Mesenteric fat pad (tissue), 1 donor: ENCODE measurements at places on chromosomes 12 and 14. TPM values are rescaled to one million over a fixed set of nuclear protein-coding genes. Genes with fewer than 3 reads are reported as not detected.

DNA sequence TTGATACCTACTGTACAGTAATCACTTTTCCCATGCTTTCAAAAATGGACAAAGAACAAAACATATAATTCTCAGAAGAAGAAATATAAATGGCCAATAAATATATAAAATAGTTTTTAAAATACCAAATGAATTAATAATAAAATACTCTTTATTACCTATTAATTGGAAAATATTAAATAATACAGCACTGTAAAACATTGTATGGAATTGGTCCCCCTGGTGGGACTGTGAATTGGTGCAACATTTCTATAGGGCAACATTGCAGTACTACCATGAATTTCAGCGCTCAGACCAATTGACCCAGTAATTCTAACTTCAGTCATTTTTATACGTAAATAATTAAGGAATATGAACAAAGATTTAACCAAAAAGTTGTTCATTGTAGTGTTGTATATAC is 162.6 kb downstream of the PELI2 start:
- no peak for DNase-seq

The NPAS3 gene
- 3.6 TPM for total RNA-seq

DNA sequence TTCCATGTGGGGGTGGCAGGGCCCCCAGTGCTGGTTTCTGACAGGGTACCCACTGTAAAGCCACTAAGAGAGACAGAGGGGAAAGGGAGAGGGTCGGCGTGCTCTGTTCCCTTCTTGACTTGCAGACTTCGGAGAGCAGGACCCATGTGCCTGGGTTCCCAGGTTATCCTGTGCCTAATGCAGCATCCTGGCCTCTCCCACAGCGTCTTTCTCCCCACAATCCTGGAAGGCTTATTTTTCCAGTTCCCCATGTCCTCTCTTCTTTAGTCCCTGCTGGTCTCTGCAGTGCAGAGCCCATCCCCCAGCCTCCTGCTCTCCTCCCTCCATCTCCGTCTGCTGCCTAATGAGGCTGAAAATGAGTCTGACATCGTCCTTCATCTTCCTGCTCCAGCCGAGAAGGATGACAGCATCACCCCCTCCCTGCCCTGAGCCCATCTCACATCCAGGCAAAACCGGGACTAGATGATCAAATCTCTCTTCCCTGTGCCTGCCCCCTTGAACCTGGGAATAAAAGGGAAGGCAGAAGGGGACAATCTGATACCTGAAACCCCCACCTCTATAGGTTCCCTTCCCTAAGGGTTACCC is 15.1 kb downstream of the CALCOCO1 start:
- DNase-seq, result no peak

The PTCSC3 gene
- total RNA-seq, result not detected

The DCN gene
- 1,241 TPM for total RNA-seq

- DNase-seq, result no peak
Observed at GRCh38 chr14:55301437-55302121, 30.4 kb downstream of the FBXO34 start.

The EXOC3L4 gene
- 2.0 TPM for total RNA-seq

The PLCZ1 gene
- total RNA-seq, result not detected

The DAO gene
- not detected for total RNA-seq

The ACSM4 gene
- not detected for total RNA-seq

DNA sequence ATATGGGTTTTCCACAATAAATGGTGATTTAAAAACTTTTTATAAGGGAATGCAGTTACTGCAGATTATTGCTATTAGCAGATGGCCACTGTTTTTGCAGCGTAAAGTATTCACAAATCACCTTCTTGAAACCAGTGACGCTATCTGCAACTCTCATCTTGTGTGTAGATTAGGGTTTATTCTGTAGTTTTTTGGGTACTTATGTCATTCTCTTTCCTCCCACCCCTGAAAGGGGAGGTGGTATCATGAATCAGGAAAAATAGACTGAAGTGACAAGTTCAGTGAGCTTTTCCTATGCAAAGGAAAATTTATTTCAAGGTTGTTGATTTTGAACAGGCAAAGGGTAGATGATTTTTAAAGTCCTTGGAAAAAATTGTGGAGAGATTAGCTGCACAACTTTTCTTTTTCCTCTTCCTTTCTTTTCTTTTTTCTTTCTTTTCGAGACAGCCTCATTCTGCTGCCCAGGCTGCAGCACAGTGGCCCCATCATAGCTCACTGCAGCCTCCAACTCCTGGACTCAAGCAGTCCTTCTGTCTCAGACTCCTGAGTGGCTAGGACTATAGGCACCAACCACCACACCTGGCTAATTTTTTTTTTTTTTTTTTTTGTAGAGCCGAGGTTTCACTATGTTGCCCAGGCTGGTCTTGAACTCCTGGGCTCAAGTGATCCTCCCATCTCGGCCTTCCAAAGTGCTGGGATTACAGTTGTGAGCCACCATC is 1.6 kb downstream of the FRS2 start:
- DNase-seq, result no peak

DNA sequence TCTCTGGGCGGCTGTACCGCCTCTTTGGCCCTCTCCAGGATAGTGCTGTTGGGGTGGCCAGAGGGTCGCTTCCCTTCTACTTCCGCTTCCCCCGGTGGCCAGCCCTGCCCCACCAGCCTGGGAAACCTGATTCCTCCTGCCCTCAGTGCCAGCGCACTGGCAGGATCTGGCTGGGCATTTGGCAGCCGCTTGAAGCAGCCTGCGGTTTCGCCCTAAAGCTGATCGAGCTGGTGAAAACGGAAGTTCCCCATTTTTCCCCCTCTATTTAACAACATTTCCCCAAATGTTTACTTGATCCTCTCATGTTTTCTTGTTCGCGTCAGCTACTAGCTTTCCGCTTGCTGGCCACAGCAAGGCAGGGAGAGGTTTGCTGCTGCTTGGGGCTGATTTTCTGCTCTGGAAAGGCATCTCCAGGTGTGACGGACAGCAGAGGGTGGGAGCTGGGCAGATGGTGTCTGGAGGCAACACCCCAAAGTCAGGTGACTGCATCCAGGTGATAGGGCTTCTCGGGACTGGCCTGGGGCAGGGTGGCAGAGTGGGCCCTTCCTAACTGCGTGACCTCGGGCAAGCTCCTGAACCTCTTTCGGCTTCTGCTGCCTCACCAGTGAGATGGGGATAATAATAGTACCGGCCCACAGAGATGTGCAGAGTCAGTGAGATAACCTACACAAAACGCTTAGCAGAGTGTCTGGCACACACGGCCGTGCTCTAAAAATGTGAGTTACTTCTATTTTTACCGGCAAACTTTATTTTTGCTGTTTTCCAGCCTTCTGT is 53.1 kb downstream of the TSPAN9 start:
- no peak for DNase-seq

DNA sequence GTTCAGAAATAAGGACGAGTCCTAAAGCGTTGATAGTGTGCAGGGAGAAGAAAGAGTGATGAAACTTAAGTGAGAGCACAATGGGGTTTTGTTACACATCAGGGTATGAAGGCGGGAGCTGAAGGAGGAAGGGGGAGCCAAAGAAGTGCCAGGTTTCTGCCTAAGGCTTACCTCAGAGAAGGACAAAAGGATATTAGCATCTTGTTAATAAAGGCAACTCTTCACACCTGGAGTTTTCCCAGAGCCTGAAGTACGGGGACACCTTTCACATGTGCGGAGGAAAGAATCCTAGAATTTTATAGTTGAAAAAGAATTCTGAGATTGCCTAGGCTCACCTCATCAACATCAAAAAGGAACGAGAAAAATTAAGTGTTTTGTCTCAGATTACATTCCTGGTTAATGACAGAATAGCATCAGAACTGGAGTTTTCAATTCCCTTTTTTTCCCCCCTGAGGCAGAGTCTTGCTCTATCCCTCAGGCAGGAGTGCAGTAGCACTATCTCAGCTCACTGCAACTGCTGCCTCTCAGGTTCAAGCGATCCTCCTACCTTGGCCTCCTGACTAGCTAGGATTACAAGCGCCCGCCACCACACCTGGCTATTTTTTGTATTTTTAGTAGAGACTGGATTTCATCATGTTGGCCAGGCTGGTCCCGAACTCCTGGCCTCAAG is 2.2 kb upstream of the SAV1 start:
- no peak for DNase-seq

DNA sequence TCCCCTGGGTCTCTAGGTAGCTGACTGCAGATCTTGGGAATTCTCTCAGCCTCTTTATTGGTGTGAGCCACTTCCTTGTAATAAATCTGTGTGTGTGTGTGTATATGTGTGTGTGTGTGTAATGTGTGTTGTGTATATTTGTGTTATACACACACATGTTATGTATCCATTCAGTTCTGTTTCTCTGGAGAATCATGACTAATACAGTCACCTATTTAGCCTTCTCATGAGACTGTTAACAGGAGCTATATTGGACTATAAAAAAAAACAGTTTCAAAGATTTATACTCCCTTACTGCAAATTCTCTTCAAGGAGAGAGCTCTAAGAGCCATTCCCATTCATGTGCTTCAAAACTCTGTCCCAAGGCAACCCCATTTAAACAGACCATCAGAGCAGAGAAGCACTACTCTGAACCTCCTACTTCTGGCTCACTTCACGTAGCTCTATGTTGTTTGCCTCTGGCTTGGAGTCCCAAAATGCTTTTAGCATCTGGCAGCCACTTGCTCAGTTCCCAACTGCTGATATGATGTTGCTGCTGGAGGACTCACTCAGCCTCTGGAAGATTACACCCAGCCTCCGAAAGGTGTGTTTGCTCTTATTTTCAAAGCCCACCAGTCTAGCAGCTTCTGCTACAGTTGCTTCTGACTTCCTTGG is 48.7 kb upstream of the KITLG start:
- no peak for DNase-seq

- DNase-seq, result no peak
Observed at GRCh38 chr14:105483300-105484068, 3.2 kb upstream of the CRIP1 start.

DNA sequence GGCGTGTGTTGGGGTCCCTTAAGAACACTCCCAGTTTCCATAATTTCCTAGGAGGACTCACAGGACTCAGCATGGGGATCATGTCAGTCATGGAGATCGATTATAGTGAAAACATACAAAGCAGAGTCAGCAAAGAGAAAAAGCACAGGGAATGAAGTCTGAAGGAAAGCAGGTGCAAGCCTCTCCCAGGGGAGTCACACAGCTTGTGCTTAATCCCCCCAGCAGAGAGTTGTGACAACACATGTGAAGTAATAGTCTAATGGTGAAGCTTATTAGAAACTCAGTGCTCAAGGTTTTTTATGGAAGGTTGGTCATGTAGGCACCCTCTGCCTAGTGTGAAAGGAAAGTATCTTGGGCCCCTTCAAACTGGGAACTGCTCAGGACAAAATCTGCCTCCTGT is 149.0 kb upstream of the SEL1L start:
- no peak for DNase-seq

- DNase-seq, result no peak
Observed at GRCh38 chr12:114770323-114770722, 86.3 kb upstream of the TBX3 start.

The FIGNL2 gene
- total RNA-seq, result 1.3 TPM

DNA sequence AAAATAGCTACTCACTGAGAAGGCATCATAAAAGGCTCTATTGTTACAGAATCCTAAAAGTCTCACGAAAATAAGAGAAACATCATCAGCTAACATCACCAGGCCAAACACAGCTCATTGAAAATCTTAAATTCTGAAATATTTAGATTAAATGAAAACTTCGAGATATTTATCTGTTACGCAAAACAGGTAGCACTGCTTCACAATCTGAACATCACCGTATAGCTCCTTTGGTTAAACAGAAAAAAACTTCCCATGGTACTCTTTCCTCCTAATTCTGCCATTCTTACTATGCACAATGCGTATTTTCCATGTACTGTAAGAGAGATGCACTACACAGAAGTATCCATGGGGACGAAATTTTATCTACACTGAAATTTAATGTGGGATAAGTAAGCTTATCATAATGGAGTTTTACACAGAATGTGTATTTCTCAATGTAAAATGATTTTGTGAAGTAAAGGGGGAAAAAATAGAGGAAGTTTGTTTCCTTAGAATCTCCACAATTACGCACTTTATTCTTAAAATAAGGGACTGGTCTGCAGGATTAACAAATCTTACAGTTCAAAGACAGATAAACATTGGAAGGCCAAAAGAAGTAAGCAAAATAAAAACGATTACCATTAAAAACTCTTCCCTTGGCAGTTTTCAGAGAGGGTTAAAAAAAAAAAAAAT is 1.9 kb downstream of the SGPP1 start:
- DNase-seq, result no peak

The ISM2 gene
- total RNA-seq, result not detected

The RIMBP2 gene
- total RNA-seq, result 1.1 TPM

- DNase-seq, result no peak
Observed at GRCh38 chr14:105902131-105902898, 375.9 kb downstream of the TMEM121 start.

GRCh38 chr12:65570451-65571130 is 253.7 kb upstream of the HMGA2 start:
- no peak for DNase-seq

The INHBC gene
- not detected for total RNA-seq

The TMEM233 gene
- 1.3 TPM for total RNA-seq

The CPNE6 gene
- total RNA-seq, result not detected

DNA sequence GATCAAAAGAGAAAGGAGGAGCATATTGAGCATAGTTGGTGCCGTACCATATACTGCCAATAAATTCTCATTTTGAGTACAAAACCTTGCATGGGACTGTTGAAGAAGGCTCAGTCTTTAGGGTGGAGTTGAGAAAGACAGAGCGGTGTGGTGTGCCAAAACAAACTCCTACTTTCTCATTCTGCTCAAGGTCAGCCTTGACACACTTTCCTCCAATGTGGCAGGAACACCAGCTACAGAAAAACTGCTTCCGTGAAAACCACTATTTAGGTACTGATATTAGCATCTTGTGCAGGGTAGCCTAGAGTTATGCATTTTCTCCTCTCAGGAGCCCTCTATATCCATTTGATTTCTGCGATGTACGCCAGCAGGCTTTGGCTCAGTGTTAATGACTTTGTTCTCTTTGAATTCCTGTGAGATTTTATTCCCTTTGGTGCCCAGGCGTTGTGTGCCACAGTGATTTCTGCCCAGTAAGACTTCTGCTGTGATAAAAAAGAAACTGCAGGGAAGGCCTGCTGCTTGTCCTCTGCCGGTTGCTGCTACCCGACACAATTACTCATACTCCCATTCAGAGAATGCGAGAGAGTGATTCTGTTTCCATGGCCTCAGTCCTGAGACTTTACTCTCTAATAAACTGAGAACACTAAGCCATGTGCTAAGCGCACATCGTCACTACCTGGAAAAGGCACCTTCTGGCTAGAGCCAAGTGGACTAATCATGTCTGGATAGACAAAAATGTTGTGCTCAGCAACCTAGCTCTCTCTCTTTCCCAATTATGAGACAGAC is 88.3 kb upstream of the MDM1 start:
- DNase-seq, result no peak

The SYNDIG1L gene
- not detected for total RNA-seq
